Cortex of kidney (tissue), 1 donor: ENCODE measurements at places on chromosomes 2 and 18.

DNA sequence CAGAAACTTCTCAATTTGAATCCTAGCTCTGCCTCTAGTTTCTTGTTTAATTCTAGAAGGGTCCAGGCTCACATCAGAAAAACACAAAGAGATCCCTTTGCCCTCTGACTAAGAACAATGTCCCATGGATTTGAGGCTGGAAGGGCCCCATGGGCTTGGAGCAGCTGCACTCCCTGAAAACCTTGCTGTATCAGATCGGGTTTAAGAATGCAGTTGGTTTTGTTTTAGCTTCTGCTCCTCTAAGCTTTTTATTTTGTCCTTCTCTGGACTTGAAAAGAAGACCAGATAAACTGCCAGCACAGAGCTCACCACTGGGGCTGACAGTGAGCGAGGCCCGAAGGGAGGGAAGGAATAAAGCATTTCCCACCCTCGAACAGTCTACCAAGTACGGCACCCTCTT lies 69.2 kb upstream of the WIPF1 start:
- no peak for DNase-seq

DNA sequence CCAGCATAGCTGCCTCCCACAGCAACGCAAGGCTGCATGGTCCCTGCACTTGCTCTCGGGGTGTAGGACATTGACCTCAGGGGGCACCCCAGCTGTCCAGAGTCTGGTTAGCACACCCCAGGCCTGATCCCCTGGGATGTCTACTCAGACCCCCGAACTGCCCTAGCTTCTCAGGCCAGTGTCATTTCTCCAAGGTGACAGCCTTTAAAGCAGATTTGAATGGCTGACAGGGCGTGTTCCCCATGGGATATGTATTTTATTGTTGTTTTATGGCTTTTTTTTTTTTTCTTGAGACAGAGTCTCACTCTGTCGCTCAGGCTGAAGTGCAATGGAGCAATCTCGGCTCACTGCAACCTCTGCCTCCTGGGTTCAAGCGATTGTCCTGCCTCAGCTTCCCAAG lies 40.8 kb upstream of the PTMA start:
- DNase-seq, result no peak

DNA sequence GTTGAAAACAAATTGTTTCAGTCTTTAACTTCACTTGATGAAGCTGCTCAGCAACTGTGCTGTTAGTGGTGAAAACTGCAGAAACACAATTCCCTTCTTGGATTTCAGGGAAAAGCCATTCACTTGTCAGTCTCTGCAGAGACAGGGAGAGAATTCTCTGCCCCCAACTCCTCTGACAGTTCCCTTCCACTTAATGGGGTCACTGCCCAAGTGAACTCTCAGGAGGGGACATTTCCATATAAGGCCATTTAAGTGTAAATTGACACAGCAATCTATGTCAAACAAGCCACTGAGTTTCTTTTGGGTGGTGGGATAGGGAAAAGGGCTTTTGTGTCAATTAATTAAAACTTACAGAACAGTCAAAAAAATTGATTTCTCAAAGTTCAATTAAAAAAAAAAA lies 51.4 kb upstream of the DNER start:
- no peak for DNase-seq

DNA sequence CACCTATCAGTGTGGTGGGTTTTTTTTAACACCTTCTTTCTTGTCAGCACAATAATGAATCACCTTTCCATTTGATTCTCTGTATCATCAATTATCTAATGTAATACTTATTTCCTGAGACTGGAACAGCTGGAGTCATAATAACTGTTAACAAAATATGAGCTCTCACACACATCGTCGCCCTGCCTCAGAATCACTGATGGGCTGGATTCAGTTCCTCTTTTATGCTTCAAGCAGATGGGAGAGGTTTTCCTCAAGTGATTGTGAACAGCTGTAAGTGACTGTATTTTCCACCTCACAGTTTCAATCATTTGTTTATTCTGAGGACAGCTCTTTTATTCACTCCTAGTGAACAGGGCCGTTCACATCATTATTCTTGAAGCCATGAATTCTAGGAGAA lies 330.2 kb downstream of the DSC3 start:
- no peak for DNase-seq

DNA sequence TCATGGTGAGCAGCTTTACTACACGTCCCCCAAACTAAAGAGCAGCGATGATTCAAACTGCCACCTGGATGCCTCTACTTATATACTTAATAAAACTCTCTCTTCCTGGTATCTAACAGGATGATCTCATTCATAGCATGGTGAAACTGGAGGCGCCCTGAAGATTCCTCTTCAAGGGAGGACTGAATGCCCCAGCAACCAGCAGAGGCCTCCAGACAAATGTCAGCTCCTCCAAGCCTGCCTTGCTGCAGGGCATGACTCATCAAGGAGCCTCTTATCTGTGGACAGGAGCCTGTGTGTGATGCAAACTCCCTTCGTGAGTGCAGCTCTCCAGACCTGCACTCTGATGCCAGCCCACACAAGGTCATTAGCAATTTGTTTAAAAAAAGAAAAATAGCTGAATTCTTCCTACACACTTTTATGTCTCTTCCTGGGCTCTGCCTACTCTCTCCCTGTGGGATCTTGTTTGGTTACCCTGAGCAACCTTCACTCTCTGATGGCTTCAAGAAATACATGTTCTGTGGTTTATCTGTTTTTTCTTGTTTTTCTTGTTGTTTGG lies 30.2 kb downstream of the LONRF2 start:
- DNase-seq, result no peak

DNA sequence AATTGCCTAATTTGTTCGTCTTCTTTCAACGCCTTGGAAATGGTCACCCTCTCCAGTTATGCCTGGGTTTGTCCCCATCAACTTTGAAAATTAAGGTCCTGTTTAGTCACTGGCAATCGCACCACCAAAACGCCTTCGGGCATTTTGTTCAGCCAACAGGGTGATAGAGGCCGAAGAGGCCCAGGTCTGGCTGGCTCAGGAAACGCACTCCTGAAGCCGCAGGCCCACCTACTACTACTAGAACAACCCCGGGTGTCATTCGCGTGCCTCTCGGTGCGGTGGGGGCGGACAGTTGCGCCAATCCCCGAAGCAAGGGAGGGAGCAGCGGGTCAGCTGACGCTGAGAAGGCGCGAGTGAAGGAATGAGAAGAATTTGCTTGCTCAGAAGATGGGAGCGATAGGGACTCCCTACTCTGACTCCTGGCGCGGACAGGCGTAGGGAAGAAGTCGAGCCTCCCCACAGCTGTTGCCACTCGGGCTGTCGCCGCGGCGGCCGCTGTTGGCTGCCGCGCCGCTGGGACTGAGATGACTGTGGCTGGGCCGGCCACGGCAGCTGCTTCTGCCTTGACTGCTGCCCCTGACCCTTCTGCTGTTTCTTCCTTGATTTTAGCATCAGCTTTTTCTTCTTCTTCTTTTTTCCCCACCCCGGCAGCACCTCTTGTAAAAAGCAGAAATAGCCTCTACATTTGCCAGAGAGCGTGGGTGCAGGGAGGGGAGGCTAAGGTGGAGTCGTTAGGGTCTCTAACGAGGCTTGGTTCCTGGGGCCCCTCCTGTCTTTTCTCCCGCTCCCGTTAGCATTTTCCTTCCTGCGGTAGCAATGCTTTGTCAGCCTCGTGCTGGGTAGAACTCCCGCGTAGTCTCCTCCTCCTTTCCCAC lies 387.6 kb downstream of the FIGN start:
- DNase-seq, result peak; percentile 5

DNA sequence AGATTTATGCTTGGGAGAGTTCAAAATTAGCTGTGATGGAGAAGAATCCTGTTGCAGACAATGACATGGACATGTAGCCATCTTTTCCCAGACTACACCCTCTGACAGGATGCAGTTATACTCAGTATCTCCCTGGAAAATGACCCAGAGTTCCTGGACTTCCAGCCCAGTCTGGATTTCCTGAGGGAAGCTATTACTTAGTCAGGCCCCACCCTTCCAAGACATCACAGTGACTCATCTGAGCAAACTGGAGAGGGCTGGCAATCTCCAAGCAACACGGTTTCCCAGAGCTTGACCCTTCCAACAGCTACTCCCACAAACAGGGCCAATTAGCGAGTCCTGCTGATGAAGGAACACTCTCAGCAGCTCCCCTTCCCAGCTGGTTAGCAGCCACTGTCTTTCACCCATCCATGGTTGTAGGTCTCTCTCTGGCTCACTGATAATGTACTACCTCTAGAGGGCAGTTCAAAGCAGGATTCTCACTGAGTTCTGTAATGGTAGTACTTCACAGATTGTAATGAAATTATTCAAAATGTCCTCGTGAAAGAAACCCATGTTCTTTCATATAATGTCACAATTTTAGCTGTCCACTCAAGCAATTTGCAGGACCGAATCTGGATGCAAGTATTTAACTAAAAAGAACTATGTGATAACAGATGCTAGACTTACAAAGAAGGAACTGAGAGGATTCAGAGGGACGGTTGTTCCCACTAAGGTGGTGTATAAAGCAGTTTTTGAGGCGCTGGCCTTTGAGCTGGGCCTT lies 110.2 kb downstream of the MDH1 start:
- DNase-seq, result no peak

- DNase-seq, result no peak
Measured at GRCh38 chr2:36277146-36277808, 78.3 kb upstream of the CRIM1 start.

DNA sequence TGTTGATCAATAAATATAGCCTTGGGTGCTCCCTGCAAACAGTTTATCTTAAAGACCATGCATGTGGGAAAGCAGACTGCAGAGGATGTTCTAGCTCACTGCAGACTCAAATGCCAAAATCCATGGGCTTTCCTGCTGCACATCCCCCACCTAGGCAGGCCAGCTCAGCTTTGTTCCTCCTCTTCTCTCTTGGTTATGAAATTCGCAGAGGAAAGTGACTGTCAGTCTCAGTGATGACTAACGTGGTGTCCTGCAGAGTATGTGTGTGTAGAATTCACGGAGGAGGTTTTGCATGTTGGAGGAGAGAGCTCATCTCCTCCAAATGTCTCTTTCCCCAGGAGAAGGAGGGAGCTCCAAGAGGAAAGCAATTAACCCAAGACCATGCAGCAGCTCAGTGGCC lies 21.4 kb upstream of the KCNS3 start:
- DNase-seq, result no peak

GRCh38 chr2:70381821-70382220 lies 80.0 kb upstream of the FAM136A start:
- no peak for DNase-seq

DNA sequence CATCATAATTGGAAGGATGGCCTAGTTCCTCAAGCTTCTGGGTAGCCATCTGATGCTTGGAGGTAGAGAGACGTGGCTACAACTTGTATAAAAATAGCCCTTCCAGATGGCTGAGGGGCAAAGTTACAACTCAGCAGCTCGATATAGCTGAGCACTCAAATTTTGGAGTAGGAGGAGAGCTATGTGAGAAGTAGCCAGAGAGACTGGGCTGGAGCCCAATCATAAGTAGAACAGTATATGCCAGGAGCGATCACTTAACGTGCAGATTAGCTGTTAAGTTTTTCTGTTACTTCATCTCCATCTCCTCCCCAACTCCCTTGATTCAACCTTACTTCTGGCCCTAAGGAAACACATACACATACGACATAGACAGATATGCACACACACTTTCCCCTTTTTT lies 28.8 kb downstream of the CNRIP1 start:
- DNase-seq, result no peak

DNA sequence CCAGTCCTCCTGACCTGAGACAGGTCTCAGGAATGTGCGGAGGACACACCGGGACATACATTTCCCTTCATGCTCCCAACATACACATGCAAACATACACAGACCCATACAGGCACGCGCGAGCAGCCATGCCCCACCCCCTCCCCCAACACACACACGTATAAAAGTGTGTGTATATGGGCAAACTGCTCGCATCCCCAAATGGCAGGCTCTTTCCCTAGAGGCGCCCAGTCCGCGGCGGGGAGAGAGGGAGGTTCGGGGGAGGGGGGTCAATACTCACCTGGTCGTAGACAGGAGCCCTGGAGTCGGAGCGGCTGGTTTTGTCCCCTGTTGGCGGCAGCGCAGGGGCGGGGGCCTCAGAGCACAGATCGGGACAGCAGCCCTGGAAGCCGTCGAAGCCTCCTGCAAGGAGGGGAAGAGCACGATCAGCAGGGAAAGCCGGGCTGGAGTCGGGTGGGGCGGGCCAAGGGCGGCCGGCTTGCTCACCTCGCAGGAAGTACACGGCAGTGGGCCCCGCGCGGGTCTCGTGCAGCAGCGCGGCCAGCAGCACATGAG lies 682 bp downstream of the DUSP2 start:
- no peak for DNase-seq

GRCh38 chr18:22347606-22348511 lies 69.9 kb downstream of the CTAGE1 start:
- no peak for DNase-seq

GRCh38 chr18:25103468-25104155 lies 248.4 kb downstream of the ZNF521 start:
- no peak for DNase-seq

- no peak for DNase-seq
Measured at GRCh38 chr2:42804891-42805290, 12.5 kb upstream of the HAAO start.

DNA sequence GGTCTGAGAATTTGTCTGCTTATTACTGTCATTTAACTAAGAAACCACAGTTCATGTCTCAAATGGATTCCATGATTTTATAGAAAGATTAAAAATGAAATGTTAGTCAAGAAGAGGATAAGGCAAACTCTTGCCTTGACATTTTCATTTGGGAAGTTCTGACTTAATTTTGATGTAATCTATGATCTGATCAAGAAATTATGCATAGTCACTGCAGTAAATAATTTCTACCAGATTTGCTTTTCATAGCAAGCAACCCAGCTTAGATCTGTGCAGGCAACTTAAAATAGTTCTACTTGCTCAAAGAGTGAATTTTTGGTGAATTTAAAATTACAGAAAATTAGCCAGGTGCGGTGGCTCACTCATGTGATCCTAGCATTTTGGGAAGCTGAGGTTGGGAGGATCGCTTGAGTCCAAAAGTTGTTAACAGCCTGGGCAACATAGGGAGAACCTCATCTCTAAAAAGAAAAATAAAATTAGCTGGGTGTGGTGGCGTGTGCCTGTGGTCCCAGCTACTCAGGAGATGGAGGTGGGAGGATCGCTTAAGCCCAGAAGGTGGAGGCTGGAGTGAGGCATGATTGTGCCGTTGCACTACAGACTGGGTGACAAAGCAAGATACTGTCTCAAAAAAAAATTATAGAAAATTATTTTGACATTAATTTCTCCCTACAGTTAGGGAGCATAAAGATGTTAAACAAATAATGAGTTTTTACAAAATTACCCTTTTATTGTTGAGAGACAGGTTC lies 158.7 kb upstream of the MYO3B start:
- DNase-seq, result no peak

GRCh38 chr2:134119117-134119712 lies 134.7 kb upstream of the MGAT5 start:
- no peak for DNase-seq

- no peak for DNase-seq
Measured at GRCh38 chr18:76805221-76805620, 17.1 kb upstream of the ZNF236 start.

GRCh38 chr2:203450561-203450960 lies 84.5 kb downstream of the RAPH1 start:
- DNase-seq, result no peak

- DNase-seq, result no peak
Measured at GRCh38 chr18:73563345-73563744, 584.3 kb downstream of the FBXO15 start.

- no peak for DNase-seq
Measured at GRCh38 chr2:180268006-180268405, 260.9 kb upstream of the CWC22 start.

- no peak for DNase-seq
Measured at GRCh38 chr18:8504424-8504823, 104.8 kb upstream of the RAB12 start.

- no peak for DNase-seq
Measured at GRCh38 chr18:37261246-37261840, 304.3 kb downstream of the CELF4 start.

GRCh38 chr2:96531872-96532505 lies 4.6 kb upstream of the ARID5A start:
- DNase-seq, result no peak
